Muscle of back (tissue), 13 donors: ENCODE measurements at places on chromosomes 6 and 20. TPM values are rescaled to one million over a fixed set of nuclear protein-coding genes. Genes with fewer than 3 reads are reported as not detected.

GRCh38 chr6:101393829-101394251 is 332 bp downstream of the GRIK2 start:
- DNase-seq, result peak; percentile 2

DNA sequence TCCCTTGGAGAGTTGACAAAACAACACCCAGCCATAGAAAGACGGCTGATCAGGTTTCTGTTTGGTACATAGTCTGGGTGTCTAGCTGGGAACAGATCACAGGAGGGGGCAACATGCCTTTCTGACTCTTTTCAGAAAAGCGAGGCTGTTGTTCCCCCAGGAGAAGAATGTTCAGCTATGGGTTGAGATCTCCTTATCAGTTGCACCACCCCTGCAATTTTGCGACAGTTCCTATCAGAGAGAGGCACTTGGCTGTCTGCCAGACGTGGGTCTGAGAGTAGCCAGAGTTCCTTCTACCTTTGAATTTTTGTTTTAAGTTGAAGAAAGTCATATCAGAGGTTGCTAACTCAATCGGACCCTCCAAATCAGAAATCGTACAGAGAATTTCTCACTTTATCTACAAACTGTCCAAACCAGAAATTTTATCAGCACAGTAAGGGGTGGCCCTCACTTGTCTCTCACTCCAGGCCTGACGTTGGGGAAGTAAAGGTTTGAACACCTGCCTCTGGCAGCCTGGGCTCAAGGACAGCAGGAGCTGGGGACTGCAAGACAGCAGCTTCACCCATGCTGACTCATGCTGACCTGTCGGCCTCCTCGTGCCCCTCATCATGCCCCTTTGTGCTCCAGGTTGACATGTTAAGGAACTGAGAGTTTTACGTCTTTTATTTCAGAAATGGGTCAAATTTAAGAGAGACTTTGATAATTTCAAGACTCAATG is 42.3 kb downstream of the TMC2 start:
- DNase-seq, result no peak

DNA sequence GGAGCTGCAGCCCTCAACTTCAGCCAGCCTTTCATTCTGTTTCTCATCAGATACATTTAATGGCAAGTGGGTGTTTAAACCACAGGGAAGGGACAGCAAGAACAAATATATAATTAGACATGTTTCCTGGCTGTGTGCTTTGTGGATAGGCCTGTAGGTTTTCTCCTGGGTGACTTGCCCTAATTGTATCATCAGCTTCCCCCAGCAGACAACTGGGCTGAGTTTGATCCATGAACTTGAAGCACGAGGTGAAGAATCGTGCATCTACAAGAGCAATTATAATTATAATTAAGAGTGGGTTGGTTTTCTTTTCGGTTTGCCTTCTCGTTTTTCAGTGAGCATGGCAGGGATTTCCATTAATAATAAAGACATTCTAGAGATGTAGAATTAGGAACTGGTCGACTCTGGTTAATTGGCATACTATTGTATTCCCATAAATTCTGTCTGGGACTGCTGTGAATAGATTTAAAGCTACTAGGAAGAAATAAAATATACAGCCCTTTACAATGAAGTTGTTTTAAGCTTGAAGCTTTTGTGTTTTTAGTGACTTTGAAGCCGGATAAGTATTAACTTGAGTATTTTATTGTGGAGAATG is 1052.2 kb downstream of the KIF16B start:
- DNase-seq, result no peak

- no peak for DNase-seq
Observed at GRCh38 chr6:89932245-89932802, 38.1 kb downstream of the GJA10 start.

DNA sequence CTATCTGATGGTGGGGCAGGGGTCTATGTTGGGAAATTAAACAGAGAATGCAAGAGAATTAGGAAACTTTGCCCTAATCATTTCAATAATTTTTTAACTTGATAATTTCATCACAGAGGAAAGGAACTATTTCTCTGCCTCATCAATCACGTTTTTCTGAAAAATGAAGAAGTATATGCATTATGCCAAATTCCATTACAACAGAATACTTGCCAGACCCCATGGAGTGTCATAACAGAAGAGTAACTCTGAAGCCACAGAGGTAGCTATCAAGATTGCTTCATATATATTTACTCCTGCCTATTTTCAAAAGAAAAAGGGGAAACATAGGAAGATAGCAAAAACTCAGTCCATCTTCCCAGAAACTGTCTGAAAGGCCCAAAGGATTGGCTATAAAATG is 5.7 kb upstream of the USP49 start:
- DNase-seq, result no peak

- no peak for DNase-seq
Observed at GRCh38 chr20:34281177-34281576, 22.0 kb downstream of the AHCY start.

GRCh38 chr6:127115084-127115655 is 3.3 kb upstream of the RSPO3 start:
- DNase-seq, result no peak

DNA sequence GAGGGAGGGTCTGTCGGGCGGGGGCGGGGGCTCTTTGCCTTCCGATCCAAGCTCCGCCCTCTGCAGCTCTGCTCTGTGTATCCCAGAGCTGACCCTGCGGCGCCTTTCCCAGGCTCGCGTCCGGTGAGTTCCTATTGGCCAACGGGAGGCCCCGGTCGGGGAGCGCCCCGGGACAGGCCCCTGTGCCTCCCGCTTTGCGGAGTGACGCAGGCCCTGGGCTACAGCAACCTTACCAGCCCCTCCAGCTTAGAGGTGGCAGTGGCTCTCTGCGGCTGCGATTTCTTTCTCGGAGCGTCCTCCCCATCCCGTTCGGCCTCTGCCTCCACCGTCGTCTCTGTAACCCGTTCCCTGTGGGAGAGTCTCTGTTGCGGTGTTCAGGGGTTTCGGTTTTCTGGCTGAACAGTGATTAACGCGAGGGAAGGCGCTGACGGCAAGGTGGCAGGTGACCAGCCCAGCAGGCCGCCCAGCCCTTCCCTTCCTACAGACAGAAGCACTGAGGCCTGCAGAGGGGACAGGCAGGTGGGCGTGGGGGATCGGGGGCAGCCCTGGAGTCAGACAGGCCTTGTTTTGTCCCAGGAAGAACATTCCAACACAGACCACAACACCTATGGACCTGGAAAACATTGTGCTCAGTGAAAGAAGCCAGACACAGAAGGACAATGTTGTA is 18.1 kb upstream of the CEBPB start:
- DNase-seq, result peak; percentile 59

- no peak for DNase-seq
Observed at GRCh38 chr6:84460491-84460890, 233.0 kb upstream of the CEP162 start.

GRCh38 chr6:37490536-37491170 is 9.0 kb downstream of the CCDC167 start:
- no peak for DNase-seq

- DNase-seq, result no peak
Observed at GRCh38 chr6:2939315-2940009, 31.9 kb downstream of the SERPINB6 start.

DNA sequence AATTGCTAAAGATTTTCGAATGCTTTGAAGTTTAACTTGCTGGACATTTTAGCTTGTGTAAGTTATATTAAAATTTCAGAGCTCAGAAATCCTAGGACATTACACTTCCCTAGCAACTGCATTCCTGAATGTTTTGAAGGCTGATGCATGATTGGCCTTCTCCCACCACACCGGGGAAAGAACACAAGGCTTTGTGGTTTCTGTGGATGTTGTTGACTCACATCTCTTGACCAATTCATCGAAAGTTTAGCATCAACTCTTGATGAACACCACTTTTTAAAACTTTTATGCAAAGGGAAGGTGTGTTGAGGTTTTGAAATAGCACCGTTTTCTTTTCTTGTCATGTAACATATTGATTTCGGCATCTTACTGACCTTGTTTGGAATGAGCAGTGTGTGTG is 81.1 kb downstream of the RIMS1 start:
- no peak for DNase-seq

DNA sequence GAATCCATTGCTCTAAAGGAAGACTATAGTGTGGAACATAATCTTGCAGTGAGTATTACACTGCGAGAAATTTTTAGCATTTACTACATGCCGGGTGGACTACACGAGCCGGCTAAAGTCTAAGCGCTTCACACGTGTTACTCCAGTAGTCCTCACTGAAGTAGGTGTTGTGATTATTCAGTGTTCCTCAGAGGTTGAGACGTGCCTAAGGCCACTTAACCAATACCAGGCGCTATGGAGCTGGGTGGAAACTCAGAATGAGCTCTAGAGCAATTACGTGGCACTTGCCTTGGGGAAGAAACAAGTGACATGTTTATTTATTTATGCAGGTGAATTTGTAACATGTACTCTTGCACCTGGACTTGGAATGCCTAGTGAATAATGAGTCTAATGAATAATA is 46.4 kb downstream of the SASH1 start:
- no peak for DNase-seq

GRCh38 chr20:57375652-57376230 is 15.5 kb upstream of the RBM38 start:
- no peak for DNase-seq

DNA sequence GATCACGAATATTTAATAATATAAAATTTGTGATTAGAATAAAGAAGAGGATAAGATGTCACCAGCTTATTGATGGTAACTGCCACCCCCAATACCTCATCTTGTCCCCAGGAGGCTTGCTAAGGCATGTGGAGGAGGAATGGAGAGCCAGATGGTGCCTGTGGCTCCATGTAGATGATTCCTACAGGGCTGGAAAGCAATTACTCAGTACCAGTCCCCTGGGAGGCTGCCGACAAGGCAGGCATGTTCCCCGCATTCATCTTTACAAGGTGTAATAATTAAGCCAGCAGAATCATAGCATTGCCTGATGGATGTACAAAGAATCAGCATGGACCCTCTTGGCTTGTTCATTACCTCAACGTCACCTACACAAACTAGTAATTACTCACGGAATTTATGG is 155.3 kb downstream of the PLCB1 start:
- DNase-seq, result no peak

- DNase-seq, result no peak
Observed at GRCh38 chr20:4043329-4043728, 28.0 kb upstream of the RNF24 start.

DNA sequence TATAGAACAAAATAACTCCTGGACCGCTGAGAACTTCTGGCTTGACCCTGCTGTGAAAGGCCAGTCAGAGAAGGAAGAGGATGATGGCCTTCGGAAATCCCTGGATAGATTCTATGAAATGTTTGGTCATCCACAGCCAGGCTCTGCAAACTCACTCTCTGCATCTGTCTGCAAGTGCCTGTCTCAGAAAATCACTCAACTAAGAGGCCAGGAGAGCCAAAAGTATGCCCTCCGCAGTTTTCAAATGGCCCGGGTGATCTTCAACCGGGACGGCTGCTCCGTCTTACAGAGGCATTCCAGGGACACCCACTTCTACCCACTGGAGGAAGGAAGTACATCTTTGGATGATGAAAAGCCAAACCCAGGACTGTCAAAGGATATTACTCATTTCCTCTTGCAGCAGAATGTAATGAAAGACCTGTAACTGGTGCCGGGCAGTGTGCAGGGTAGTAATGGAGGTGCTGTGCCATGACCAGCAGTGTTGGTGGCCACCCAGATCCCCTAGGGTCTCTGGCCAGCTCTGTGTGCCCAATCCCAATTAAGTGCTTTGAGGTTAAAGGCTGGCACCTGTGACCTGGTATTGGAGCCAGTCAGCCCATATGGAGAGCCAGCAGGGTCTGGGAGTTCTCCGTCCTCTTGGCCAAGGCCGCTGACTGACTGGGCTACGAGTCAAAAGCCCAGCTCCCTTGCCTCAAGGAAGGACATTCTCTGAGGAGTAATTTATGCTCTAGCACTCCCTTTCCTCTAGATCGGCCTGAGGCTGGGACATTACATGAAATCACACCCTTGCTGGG is 87.1 kb downstream of the TRMT6 start:
- no peak for DNase-seq

GRCh38 chr20:46402331-46402811 is 4.0 kb downstream of the ELMO2 start:
- no peak for DNase-seq

GRCh38 chr6:21501021-21501354 is 92.6 kb upstream of the SOX4 start:
- no peak for DNase-seq

DNA sequence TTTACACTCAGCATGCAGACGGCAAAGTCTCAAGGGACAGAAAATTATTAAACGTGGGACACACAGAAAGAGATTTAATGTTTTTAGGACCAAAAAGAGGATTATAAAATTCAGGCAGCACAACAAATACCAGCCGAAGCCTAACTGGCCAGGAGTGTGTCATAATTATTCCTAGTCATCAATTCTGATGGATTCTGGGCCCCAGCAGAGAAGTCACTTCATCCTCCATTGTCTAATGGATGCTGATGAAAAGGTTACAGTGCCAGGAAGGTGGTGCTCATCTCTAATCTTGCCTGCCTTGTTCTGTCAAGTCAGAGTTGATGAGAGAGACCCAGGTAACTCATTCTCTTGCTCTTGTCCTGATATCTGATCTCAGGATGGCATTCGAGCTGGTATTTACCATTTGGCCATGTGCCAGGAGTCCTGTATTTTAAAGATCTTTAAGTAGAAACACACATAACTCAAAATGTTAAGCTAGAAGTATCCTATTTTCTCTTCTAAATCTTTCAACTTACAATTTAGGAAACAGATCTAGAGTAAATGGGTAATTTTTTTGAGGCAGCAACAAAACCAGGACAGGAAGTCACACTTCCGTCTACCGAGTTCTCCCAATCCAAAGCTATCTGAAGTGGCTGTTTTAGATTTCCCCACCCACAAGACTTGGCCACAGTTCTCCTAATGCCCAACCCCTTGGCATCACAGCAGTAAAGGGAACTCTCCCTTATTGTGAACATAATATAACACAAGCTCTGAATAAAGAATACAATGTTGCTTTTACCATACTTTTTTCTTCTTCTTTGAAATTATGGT is 50.0 kb downstream of the ADAT2 start:
- peak; percentile 14 for DNase-seq

- DNase-seq, result no peak
Observed at GRCh38 chr6:4299476-4299875, 164.1 kb upstream of the ECI2 start.

- peak; percentile 25 for DNase-seq
Observed at GRCh38 chr6:152701081-152701862, 3.6 kb downstream of the MYCT1 start.

DNA sequence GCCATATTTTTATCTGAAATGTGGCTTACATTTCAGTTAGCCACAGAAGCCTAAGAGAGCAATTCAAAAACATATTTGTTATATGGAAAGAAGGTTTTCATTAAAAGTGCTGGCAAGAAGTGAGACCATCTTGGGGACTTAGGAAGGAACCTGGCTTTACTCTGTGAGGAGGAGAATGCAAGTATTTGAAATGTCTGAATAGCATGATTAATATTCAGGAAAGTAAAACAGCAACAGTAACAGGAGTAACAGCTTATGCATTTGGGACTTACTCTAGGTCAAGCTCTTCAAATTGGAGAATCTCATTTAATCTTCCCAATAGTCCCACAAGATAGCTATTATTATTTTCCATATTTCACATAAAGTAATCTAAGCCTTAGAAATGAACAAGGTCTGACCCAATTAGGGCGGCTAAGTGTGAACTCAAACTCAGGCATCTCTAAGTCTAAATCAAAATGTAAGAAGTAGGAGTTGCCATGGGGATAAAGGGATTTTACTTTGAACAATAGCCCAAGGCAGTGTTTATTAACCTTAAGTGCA is 816.5 kb downstream of the BCKDHB start:
- DNase-seq, result peak; percentile 49

CDH4 gene
- polyA plus RNA-seq, result 1.0 TPM

RAD21L1 gene
- not detected for polyA plus RNA-seq

KCNQ2 gene
- polyA plus RNA-seq, result 6.4 TPM

LTA gene
- polyA plus RNA-seq, result 0.44 TPM

PDYN gene
- polyA plus RNA-seq, result not detected

ZNF292 gene
- 23.4 TPM for polyA plus RNA-seq

MMP24 gene
- 0.54 TPM for polyA plus RNA-seq

DSE gene
- polyA plus RNA-seq, result 39.2 TPM

ADTRP gene
- 0.35 TPM for polyA plus RNA-seq
